ENCODE measurements at places on chromosomes 11 and 22.

- DNase-seq = no peak
These were observed at the start of gene MISFA for GRCh38 chr11:18599739-18600230. Gene MISFA (plus strand): TSS chr11:18599789. CDS start chr11:18599929, 140 bp downstream.

- DNase-seq = peak; percentile 64
These were observed 3.2 kb upstream of the KLHDC7B start for GRCh38 chr22:50542416-50542927.

DNA sequence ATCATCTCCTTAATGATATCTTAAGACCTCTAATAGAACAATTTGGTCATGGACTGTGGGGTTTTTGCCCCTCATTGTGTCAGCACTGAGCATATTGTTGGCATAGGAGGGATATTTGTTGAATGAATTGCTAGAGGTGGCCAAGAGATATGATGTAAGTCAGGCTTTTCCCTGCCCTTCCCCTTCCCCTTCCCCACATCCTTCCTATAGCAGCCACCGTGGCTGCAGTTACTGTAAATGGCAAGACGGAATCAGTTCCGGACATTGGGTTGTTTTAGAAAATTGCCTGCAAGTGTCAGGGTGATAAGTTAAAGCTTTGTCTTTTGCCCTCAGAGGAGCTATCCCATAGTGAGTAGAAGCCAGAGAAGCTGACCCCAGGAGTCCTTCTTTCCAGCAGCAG lies 23.0 kb downstream of the LIMK2 start:
- no peak for DNase-seq

- no peak for DNase-seq
These were observed 370.4 kb downstream of the FAT3 start for GRCh38 chr11:92595052-92595451.

DNA sequence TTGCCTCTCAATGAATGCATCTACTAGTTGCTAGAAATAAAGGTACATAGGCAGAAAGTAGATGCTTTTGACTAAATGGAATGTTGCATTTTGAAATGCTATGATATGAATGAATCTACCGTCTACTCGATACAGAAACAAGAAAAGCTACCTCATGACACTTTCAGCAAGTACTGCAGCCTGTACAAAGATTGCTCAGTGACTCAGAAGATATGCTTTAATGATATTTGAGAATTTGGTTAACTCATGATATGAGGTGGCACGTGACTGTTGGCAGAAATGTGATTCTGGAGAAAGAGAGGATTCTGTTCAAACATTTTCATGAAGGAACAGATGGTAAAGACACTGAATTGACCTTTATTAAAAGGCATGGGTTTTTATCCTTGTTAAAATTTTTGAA lies 76.0 kb downstream of the HSD17B12 start:
- DNase-seq = no peak

GRCh38 chr11:118918686-118919280 lies 6.9 kb downstream of the BCL9L start:
- DNase-seq = peak; percentile 43

DNA sequence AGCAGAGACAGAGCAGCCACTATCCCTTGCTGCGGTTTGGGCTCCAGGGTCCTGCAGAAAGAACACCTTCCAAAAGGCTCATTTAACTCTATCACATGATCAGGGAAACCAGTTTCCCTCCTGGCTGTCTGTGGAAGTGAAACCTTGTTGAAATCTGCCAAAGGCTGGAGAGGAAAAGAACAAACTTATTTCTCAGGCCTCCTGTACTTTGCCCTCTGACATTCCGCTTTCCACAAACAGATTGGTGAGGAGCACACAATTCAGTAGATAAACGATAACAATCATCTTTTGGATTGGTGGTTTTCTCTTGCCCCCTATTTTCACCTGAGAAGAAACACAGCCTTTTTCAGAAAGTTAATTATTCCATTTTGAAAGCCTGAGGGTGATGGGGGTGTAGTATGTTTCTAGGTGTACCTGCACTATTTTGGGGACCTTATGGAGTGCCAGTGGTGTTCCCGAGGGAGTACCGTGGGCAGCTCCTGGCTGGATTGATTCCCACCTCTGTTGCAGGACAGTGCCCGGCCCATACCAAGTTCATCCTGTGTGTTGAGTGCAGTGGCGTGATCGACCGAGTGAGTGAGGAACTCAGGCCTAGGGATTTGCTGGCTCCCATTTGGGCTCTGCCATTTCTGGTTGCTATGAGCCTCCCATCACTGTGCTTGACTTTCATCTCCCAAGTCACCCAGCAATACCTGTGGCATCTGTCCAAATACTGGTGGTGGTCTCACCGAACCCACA lies 102.0 kb downstream of the TBC1D22A start:
- DNase-seq = no peak

- no peak for DNase-seq
These were observed 3.8 kb downstream of the CHRNA10 start for GRCh38 chr11:3667149-3668035.

GRCh38 chr11:119683783-119684182 lies 45.2 kb downstream of the NECTIN1 start:
- peak; percentile 7 for DNase-seq

GRCh38 chr22:23893121-23893944 lies 850 bp upstream of the MIF start:
- DNase-seq = no peak

DNA sequence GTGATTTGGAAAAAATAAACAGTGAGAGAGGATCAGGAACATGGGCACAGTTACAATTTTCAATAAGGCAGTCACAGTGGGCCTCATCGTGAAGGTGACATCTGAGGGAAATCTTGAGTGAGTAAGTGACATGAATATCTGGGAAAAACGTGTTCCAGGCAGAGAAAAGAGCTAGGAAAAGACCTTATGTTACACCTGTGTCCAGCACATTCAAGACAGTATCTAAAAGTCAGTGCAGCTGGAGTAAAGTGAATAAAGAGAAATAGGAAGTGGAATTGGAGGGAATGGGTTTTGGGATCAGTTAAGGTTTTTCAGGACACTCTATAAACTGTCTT lies 827.5 kb upstream of the FAT3 start:
- no peak for DNase-seq

- DNase-seq = no peak
These were observed 4.4 kb downstream of the TMPRSS6 start for GRCh38 chr22:37105154-37105553.

DNA sequence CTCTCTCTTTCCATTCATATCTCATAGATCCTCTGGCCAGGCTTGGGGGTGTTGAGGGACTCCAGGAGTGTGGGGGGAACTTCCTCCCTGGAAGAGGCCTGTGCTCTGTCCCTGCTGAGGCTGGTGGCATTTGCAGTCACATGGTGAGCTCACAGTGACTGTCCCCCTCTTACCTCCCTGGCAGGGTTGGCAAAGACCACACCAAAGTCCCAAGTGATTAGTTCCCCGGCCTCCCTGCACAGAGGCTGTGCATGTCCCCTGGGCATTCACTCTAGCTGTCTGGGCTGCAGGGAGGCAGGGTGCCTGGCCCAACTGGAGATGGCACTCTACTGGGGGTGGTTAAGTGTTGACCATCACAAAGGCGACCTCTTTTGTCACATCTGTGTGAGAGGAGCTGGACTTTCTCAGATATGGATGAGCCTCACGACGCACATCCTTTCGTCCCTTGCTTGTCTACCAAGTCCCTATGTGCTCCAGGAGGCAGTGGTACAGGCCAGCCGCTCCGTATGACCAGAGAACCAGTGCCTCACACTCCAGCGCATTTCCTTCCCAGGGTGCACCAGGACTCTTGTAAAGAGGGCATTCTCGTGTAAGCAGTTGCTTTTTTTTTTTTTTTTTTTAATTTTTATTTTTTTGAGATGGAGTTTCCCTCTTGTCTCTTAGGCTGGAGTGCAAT lies 8.8 kb downstream of the TANGO2 start:
- DNase-seq = no peak

DNA sequence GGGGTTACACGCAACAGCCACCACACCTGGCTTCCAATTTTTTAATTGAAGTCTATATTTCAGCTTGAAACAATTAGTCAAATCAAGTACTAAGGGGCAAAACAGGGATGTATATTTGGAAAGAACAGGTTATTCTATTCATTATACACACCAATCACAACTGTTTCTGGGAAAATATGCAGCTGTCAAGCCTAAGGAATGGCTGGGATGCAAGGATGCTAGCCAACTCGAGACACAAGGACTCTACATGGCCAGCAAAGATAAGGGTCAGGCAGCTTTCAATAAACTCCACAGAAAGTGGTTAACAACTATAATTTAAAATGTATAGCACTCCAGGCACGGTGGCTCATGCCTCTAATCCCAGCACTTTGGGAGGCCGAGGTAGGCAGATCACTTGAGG lies 126.8 kb upstream of the APOA1 start:
- DNase-seq = no peak

DNA sequence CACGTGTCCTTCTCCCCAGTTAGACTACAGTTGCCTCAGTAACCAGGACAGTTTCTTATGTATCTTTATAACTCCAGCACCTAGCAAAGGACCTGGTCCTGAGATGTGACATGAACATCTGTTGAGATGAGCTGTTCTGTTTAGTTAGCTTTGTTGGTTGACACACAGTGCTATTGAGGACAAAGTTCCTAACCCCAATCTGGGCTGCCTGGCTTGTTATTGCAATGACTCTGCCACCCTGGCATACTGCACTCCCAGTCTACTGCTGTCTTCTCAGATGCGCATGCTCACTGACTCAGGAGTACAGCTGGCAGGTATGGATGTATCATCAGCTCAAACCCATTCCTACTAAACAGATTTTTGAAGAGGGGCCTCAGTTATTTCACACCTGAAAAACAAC lies 7.4 kb downstream of the DESI1 start:
- no peak for DNase-seq

All from stimulated activated CD4-positive, alpha-beta T cell treated with anti-CD3 and anti-CD28 coated beads, Interleukin-15, amount 100 ng/mL, for 24 hours (primary cell).